Tongue (tissue), 3 donors: ENCODE measurements at places on chromosomes 2 and 18.

- no peak for DNase-seq
Observed at GRCh38 chr2:199956062-199956380, 639 bp downstream of the MAIP1 start.

DNA sequence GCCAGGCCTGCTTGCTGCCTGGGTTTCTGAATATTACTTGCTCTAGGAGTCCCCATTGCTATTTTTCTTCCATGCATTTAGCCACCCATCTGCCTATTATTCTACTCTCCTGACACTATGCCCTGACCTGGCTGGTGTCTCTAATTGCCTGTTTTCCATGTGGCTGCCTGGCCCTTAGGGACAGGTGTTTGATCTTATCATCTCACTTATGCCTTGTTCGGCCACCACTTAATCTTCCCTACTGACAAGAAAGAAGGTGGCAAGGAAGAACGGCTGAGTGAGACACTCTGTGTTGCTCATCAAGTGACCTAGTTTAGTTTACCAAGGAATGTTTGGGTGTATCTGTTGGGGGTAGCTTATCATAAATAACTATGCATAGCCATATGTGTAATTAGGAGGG, 50.4 kb upstream of the RAPH1 start:
- DNase-seq: no peak

DNA sequence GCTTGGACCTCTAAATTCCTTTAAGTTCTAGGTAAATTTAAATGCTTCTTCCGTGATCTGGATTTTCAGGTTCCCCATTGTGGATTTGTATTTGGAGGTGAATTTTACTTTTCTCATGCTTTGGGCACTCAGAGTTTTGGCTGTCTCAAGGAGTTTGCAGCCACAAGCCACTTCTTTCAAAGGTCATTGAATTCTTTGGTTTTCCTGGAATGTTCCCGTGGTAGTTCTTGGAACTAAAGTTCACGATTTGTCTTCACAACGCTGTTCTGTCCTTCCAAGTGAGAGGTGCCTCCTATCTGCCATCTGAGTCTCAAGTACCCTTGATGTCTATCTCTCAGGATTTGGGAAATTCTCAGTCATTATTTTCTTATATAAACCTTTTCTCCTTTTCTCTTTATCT, 1438.7 kb upstream of the ZEB2 start:
- no peak for DNase-seq

DNA sequence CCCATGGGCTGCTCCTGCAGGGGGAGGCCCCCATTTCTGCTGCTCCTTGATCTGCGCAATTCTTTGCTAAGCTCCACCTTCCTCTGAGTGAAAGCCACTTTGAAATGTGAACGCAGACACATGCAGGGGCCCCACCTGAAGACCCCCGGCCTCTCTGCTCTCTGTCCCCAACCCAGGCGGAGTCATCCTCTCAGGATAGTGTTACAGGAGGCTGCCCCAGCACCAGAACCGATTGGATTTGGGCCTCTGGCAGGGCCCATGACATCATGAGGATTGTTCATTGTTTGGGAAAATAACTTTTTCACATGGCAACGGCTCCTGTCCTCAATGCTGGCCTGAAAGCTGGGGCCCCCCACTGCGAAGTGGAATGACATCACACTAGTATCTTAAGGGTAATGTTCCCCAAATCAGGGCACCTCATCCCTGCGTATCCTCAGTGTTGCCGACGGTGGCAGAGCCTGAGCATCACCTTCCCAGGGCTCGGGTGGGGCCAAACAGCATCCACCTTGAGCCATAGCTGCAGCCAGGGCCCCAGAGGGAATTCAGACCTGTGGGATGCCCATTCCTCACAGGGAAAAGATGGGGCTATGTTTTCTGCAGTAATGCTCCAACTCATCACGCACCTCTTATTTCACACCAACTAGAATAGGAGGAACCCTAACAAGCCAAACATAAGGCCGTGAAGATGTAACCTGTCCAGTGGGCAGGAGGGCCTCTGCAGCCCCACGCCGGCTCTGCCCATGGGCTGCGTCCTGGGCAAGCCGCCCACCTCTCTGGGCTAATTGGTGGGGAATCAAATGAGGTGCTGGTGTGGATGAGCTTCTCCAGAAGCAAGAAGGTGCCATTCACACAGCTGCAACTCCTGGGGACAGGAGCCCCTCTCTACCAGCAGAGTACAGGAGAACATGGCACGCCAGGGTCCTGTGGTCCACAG, 2.7 kb upstream of the ERFE start:
- peak; percentile 53 for DNase-seq

DNA sequence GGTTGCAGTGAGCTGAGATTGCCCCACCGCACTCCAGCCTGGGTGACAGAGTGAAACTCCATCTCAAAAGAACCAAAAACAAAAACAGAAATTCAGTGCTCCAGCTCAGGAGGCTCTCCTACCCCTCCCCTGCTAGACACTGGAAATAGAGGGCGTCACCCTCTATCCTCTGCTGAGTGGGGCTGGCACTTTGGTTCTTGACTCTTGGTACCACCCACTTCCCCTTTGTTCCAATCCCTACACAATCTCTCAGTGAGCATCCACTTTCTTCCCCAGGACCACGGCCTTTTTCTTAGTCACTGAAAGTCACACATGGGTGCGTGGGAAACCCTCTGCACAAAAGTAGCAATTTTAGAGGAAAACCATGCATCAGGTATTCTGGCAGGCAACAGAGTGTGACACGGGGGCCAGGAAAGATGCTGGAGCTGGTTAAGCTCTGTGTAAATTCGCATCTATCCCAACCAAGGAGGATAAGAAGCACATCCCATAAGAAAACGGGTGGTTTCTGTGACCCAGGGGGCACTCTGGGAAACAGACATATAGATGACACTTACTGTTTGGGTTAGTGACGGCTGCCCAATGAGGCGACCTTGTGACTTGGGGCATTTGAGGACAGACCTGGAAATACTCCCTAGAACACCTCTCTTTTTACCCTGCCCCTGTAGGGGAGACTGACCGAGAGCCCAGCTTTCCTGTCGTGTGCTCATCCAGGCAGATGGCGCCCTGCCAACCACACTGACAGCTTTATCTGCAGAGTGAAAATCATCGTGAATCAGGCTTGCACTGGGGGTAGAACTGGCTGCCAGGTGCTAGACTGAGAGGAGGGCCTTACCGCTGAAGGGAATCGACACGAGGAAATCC, 7.7 kb downstream of the HJURP start:
- no peak for DNase-seq

DNA sequence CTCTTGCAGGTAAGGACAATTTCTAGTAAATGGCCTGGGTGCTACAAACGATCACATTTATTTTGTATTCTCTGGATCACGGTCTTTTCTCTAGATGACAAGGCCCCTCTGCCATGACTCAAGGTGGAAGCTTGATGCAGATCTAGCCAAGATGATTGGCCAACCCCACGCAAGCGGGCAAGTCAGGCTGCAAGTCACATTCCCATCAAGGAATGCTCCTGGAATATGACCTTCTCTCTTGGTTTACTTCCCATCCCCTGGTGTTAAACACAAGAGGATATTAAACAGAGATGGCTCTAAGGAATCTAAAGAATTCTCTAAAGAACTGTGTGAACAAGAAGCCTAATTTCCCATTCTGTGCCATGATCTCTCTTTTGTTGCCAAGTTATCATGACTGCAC, 97.3 kb upstream of the SERPINE2 start:
- no peak for DNase-seq

- no peak for DNase-seq
Observed at GRCh38 chr2:39780825-39781600, 2.0 kb upstream of the THUMPD2 start.

- no peak for DNase-seq
Observed at GRCh38 chr2:207403950-207404349, 125.8 kb upstream of the CREB1 start.
